ENCODE measurements at places on chromosomes 13 and 19. TPM values are rescaled to one million over a fixed set of nuclear protein-coding genes. Genes with fewer than 3 reads are reported as not detected.

The KISS1R gene
- 0.99 TPM for total RNA-seq

The AP1M2 gene
- not detected for total RNA-seq

The SETDB2 gene
- total RNA-seq, result 14.7 TPM

The IRGC gene
- not detected for total RNA-seq

The PSG1 gene
- total RNA-seq, result not detected
